ENCODE measurements at places on chromosomes 5 and 9. TPM values are rescaled to one million over a fixed set of nuclear protein-coding genes. Genes with fewer than 3 reads are reported as not detected.

GRCh38 chr5:6066016-6066415, 312.3 kb downstream of the MED10 start:
- no peak for DNase-seq
- no peaks in the 10 kb centered on the region for H3K36me3 ChIP-seq
- no peaks in the 10 kb centered on the region for H3K4me1 ChIP-seq
- no peak overlapping the region for H3K4me3 ChIP-seq

LYSMD3 gene
- 21.6 TPM for total RNA-seq

SHOC1 gene
- total RNA-seq: 0.15 TPM

SPATA24 gene
- total RNA-seq: 3.5 TPM

KCNIP1 gene
- 1.7 TPM for total RNA-seq

STPG3 gene
- total RNA-seq: 0.38 TPM
